Foreskin melanocyte (primary cell): ENCODE measurements at places on chromosomes 7 and 10.

DNA sequence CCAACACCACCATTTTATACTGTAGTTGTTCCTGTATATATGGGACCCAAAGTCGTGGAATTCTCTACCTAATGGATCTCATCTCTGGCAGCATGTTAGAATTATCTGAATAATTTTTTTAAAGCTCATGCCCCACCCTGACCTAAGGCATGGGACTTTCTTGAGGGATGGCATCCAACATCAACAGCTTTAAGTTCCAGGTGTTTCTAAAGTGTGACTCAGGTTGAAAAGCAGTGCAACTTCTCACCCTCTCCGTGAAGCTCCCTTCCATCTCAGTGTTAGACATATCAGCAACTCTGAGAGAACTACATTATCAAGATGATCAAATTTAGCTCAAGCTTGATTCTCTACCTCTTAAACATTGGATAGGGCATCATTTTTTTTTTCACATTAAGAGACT, 18.1 kb upstream of the RAB18 start:
- no peak for DNase-seq

DNA sequence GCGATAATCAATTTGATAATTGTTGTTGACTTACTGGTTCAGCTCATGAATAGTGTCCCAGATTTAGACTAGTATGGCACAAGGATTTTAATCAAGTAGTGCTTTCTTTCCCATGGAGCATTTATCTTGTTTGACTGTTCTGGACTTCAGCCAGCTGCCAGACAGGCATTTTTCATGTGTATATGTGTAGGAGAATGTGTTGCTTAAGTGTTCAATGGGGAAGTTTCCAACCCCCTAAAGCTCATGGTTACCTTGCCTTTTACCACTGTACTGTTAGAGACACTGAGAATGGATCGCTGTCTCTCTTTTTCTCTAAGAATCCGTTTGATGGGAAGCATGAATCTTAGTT, 103.9 kb downstream of the LRRC4 start:
- DNase-seq, result peak; percentile 41

DNA sequence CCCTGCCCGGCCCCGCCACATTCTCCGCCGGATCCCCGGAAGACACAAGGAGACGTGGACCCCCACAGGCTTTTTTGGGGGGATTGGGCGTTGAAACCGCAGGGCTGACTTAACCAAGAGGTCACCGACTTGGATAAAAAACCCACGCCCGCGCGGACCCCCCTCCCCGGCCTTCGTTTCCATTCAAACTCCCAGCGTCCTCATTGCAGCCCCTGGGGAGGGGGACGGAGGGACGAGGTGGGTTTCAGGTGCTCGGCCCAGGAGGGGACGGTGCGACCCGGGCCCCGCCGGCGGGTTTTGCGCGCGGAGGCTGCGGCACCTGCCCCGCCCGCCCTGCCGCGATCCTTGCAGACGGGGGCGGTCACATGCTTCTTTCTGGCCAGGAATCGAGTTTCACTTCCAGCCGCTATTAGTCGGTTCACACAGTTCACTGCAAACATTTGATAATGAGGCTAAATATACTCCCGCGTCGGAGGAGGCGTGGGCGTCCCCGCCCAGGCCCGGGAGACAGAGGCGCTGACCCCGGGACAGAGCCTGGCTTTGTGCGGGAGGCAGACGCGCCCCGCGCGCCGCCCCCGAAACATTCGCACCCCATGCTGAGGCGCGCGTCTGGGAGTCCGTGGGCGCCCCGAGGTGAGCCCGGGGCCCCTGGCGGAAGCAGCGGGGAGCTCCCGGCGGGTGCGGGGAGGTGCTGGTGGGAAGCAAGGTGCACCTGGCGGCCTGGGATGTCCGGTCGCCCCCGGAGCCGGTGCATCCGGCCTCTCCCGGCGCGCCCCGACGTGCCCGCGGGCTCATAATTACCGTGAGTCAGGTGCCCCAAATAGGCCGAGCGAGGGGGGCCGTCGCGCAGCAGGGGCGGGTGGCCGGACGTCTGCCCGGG, 2.7 kb upstream of the PDGFA start:
- no peak for DNase-seq

- DNase-seq, result no peak
Measured at GRCh38 chr10:22673091-22673392, 41.3 kb downstream of the PIP4K2A start.

DNA sequence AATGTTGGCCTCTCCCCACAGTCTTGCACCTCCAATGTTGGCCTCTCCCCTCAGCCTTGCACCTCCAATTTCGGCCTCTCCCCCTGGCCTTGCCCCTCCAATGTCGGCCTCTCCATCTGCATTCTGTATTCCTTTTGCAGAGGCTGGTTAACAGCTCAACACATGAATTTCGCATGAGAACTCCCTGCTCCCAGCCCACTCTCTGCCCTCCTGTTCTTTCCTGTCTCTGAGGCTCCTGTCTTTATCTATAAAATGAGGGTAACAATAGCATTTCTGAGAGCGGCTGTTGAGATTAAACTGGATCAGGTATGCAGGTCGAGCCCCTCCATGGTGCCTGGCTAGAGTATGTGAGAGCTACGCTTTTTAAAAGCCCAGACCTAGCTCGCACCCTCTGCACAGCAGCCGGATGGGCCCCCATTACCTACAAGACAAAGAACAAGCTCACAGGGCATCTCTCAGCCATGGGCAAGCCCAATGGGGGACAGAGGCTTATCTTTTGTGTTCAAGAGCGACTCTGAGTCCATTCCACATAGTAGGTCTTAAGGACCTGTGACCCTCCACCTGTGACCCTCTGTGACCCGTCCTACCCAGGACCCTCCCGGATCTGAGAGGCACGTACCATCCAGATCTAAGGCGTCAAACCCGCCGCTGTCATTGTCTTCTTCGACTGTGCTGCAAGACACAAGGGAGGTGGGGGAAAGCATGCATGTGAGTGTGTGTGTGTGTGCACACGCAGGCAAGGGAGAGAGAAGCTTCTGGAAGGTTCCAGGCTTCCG, 82.2 kb upstream of the GNA12 start:
- no peak for DNase-seq

GRCh38 chr10:101691081-101691480, 3.9 kb downstream of the FBXW4 start:
- no peak for DNase-seq

DNA sequence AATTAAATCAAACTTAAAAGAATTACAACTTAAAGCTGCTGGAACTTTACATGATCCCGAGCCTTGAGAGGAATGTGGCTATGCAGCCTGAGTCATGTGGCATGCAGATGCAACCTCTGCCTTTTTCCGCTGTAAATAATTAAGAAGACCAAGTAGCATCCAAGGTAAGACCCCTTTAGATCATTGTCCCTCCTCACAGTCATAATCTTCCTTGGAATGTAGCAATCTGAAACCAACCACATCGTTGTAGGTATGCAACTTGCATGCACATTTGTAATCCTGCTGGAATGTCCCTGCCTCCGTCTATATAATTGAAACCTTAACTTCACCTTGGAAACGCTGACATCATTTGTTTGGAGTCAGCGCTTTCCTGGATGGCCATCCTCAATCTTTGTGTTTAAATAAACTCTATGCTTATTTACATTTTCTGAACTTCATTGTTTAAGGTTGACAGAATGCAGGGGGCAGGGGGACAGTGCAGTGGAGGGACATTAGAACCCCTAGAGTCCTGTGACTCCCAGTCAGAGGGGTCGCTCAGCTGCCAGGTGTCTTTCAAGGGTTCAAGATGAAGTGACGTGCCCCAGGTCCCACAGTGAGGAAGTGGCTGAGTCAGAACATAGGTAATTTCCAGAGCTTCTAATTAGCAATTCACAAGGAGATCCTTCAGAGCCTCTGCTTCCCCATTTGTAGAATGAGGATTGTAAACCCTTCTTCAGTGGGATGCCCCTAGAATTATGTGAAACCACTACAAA, 110.7 kb downstream of the RALA start:
- DNase-seq, result no peak
